Nucleus accumbens (tissue), 56 donors: ENCODE measurements at places on chromosomes 1 and 21.

DNA sequence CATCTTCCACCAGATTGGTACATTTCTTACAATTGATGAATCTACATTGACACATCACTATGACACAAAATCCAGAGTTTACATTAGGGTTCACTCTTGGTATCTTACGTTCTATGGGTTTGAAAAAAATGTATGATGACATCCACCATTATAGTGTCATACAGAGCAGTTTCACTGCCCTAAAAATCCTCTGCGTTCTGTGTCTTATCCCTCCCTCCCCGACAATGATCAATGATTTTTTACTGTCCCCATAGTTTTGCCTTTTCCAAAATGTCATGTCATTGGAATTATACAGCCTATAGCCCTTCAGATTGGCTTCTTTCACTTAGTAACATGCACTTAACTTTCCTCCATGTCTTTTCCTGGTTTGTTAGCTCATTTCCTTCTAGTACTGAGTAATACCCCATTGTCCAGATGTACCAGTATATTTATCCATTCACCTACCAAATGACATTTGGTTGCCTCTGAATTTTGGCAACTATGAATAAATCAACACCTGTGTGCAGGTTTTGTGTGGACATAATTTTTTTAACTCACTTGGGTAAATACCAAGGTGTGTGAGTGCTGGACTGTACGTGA lies 80.9 kb upstream of the CDC42BPA start:
- no peak for DNase-seq

GRCh38 chr1:218412171-218412570 lies 67.0 kb downstream of the TGFB2 start:
- DNase-seq, result no peak

DNA sequence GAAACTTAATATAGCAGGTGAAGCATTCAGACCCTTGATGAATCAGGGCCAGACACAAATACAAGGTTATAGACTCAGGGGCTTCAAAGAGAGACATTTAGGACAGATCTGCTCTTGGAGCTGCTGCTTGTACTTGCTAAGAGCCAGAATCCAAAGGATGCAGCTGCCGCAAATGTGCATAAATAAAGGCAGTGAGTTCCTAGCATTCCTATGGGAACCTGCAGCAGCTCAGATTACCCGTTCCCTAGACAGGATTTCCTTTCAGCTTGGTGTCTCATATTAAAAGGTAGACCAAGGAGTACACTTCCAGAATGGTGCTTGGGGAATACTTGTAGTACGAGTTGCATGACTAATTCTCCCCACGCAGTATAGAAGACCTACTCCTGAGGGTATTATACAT lies 9.7 kb upstream of the LRRC53 start:
- no peak for DNase-seq

DNA sequence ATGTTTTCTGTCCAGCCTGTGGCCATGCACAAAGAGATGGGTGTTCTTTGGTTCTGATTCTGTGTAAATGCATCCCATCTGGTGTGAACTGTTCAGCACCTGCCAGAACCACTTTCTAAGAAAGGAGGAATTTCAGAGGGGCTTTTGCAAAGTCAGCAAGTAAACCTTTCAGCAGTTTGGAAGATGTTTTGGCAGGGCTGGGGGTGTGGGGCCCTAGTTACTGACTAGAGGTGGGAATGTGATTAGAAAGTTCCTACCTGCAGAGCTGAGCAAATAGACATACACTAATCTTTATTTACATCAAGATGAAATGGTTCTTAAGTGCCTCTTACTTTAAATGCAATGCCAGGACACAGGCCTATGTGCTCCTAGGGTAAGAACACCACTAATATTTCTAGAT lies 378.1 kb upstream of the USP24 start:
- no peak for DNase-seq

DNA sequence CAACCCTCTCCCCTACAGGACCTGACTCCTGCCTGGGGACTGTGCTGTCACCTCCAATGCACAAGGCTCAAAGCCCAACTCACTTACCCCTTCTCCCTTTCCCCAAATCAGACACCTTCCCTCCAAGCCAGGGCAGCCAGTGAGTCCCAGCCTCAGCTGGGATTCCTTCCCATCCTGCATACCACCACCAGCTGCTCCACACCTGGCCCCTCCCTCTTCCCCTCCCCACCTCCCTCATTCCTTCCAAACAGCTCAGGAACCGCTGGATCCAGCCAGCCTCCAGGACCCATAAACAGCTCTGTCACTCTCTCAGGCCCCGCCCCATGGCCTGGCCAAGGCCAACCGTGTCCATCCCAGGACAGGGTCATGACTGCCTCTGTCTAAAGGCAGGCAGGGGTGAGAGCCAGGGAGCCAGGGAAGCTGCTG lies 41.4 kb downstream of the ACOT7 start:
- no peak for DNase-seq

- DNase-seq, result no peak
Measured at GRCh38 chr21:39181205-39181818, 1.9 kb downstream of the PSMG1 start.

DNA sequence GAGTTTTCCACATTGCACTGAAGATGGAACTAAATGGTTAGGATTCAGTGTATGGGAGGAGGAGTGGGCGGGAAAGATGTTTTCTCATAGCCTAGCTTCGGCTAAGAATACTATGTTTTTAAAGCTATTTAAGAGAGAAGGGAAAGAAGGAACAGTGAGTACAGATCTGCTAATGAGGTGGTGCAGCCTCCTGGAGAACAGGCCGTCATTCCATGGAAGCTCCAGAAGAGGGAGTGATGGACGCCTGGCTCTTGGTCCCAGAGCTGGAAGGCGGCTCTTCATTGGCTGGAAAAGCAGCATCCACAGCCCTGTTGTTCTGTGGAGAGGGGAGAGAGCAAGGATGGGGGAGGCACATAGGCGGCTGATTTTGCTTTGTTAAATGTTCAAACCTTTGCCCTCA lies 6.9 kb downstream of the CAMK1G start:
- DNase-seq, result peak; percentile 39

GRCh38 chr1:204286315-204286714 lies 72.5 kb upstream of the GOLT1A start:
- no peak for DNase-seq

DNA sequence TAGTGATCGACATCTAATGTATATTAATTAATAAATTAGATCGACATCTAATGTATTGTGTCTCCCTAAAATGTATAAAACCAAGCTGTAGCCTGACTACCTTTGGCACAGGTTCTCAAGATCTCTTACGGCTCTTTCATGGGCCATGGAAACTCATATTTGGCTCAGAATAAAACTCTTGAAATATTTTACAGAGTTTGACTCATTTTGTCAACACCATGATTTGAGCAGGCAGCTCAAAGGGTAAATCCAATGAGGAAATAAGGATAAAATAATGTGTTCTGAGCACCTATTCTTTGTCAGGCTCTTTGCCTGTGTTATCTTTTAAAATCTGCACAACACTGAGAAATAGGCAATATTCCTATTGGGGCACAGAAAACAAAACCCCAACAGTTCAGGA lies 223.4 kb upstream of the DUSP10 start:
- no peak for DNase-seq
